HT1080 (cell line): ENCODE measurements at places on chromosomes 1 and 21. TPM values are rescaled to one million over a fixed set of nuclear protein-coding genes. Genes with fewer than 3 reads are reported as not detected.

AXDND1 gene
- 0.35 TPM in 1 of 2 replicates, not detected in the other for total RNA-seq

TRIM33 gene
- total RNA-seq, result 23.4 and 40.5 TPM in 2 replicates

PTAFR gene
- total RNA-seq, result 0.26 TPM in 1 of 2 replicates, not detected in the other

SERPINC1 gene
- total RNA-seq, result not detected in 2 replicates

IVL gene
- total RNA-seq, result 0.26 and 0.33 TPM in 2 replicates

RNF187 gene
- total RNA-seq, result 55.6 and 56.5 TPM in 2 replicates

CYP4X1 gene
- 0.03 TPM in 2 replicates for total RNA-seq

GPR89B gene
- 6.8 and 7.4 TPM in 2 replicates for total RNA-seq

COL6A2 gene
- total RNA-seq, result 58.8 and 62.8 TPM in 2 replicates

ITLN2 gene
- not detected in 2 replicates for total RNA-seq

KCNJ10 gene
- total RNA-seq, result not detected in 2 replicates

PIGM gene
- total RNA-seq, result 4.9 and 5.8 TPM in 2 replicates

CFAP74 gene
- total RNA-seq, result not detected in 2 replicates

CDK11B gene
- 19.3 and 21.9 TPM in 2 replicates for total RNA-seq

SPATA6 gene
- total RNA-seq, result 0.16 TPM in 1 of 2 replicates, not detected in the other

ZBTB8A gene
- 1.9 and 3.1 TPM in 2 replicates for total RNA-seq

TSPAN2 gene
- 0.59 and 1.1 TPM in 2 replicates for total RNA-seq

CR1 gene
- not detected in 2 replicates for total RNA-seq

PCAT6 gene
- not detected in 2 replicates for total RNA-seq

LUZP1 gene
- 22.2 and 30.3 TPM in 2 replicates for total RNA-seq

KRTAP19-1 gene
- total RNA-seq, result not detected in 2 replicates

SPRR2F gene
- not detected in 2 replicates for total RNA-seq

NIBAN1 gene
- 24.8 and 27.6 TPM in 2 replicates for total RNA-seq

DLGAP3 gene
- 0.05 and 0.13 TPM in 2 replicates for total RNA-seq

BARHL2 gene
- total RNA-seq, result not detected in 2 replicates
